Vagina (tissue), 2 donors: ENCODE measurements at places on chromosomes 12 and 14. TPM values are rescaled to one million over a fixed set of nuclear protein-coding genes. Genes with fewer than 3 reads are reported as not detected.

The A2M gene
- 274 TPM for total RNA-seq

DNA sequence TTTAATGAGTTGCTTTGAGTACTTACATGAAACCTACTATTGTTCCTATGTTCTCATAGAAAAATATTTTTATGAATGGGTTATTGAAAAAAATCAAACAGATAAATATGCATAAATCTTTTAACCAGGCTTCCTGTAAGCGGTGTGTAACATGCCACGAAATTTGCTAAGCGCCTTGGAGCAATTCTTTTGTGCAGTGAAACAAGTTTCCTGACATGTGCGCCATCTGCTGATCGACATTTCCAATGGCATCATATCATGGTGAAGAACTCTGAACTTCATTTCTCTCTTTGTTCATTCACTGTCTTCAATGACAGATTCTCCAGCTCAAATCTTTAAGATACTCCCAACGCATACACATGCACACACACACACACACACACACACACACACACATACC, 145.6 kb upstream of the NAV3 start:
- no peaks in the 10 kb centered on the region for H3K36me3 ChIP-seq
- DNase-seq, result no peak
- no peaks in the 10 kb centered on the region for H3K4me1 ChIP-seq
- no peak overlapping the region for H3K27ac ChIP-seq
- H3K27me3 ChIP-seq, result no peaks in the 10 kb centered on the region
- H3K4me3 ChIP-seq, result no peak overlapping the region

GRCh38 chr12:48875944-48876515, 10.4 kb upstream of the RND1 start:
- H3K27me3 ChIP-seq, result no peaks in the 10 kb centered on the region
- H3K4me1 ChIP-seq, result no peaks in the 10 kb centered on the region
- no peak overlapping the region for H3K4me3 ChIP-seq
- DNase-seq, result no peak
- H3K27ac ChIP-seq, result no peak overlapping the region
- H3K36me3 ChIP-seq, result no peaks in the 10 kb centered on the region

DNA sequence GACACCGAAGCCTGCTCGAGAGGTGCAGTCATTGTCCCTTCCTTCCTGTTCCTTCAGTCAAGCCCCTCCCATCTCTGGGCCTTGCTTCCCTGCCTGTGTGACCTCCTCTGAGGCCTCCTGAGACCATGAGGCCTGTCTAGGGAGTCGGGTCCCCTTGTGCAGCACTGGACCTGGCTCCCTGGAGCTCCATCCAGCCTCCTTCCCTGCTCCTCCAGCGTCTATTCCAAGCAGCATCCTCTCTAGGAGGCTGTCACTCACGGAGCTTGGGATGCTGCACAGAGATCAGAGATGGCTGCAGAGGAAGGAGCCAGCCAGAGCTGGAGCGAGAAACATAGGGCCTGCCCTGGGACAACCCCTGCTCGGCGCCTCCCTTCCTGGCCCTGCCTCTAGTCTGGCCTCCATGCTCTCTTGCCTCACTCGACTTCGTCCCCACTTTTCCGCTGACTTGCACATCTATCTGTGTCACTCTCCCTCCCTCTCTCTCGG, 142.7 kb downstream of the BCL11B start:
- H3K27ac ChIP-seq, result no peak overlapping the region
- H3K4me1 ChIP-seq, result peaks cover 14% of the 10 kb centered on the region
- no peaks in the 10 kb centered on the region for H3K27me3 ChIP-seq
- H3K36me3 ChIP-seq, result no peaks in the 10 kb centered on the region
- H3K4me3 ChIP-seq, result no peak overlapping the region
